ENCODE measurements at places on chromosomes 16 and 17.

- DNase-seq: no peak
These were observed 146.1 kb downstream of the SEC14L1 start for GRCh38 chr17:77286641-77287431.

GRCh38 chr17:40404003-40404402 is 13.7 kb downstream of the TOP2A start:
- no peak for DNase-seq

DNA sequence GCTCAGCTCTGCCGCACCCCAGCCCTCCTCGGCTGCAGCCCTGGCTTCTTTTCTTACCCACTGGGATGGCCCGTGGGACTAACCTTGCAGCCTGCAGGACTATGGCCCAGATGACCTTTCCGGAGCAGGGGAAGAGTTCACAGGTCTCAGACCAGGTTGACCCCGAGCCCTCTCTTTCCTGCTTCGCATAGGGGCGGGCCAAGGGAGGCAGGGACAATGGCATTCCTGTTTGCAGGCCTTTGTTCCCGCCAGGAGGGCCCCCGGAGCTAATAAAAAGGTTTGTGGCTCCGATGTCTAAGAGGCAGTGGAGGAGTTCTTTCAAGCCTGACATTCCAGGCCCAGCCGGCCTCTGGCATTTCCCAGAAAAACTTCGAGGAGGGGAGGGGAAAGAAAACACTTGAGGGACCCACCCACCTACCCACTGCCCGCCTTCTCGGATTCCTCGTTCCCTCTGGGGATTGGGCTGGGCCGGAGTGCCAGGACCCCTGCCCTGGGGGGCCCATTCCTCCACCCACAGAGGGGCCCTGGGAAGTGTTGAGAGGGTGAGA is 5.8 kb upstream of the SOCS3 start:
- DNase-seq: no peak

DNA sequence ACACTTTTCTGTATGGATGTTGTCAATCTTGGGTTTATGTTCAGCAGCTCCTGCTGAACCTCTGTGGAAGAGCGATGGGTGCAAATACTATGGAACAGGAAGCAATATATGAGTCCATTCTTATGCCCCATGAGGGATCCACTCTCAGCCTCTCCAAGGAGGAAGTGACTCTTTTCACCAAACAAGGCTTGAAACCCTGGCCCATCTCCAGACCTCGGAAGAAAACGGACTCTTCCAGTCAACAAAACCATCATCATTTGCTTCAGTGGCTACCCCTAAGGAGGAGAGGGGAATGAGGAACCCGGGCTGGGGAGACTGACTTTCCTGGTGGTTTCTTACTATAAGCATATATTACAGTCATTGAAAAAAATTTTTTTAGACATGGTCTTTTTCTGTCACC is 206.2 kb downstream of the AXIN2 start:
- DNase-seq: no peak

DNA sequence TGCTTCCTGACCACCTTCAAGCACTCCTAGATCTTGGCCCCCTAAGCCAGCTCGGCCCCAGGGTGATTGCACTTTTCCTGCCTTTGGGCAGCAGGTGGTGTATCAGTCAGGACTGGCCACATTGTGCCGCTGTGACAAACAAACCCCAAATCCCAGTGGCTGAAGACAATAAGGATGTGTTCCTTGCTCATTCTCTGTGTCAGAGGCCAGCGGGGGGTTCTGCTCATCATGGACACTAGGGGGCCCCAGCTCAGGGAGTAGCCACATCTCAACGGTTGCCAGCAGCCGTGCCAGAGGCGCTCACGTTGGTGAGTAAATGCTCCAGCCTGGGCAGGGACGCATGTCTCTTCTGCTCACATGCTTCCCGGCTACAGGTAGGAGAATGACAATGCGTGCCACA is 60.4 kb downstream of the ZDHHC7 start:
- DNase-seq: peak; percentile 32

DNA sequence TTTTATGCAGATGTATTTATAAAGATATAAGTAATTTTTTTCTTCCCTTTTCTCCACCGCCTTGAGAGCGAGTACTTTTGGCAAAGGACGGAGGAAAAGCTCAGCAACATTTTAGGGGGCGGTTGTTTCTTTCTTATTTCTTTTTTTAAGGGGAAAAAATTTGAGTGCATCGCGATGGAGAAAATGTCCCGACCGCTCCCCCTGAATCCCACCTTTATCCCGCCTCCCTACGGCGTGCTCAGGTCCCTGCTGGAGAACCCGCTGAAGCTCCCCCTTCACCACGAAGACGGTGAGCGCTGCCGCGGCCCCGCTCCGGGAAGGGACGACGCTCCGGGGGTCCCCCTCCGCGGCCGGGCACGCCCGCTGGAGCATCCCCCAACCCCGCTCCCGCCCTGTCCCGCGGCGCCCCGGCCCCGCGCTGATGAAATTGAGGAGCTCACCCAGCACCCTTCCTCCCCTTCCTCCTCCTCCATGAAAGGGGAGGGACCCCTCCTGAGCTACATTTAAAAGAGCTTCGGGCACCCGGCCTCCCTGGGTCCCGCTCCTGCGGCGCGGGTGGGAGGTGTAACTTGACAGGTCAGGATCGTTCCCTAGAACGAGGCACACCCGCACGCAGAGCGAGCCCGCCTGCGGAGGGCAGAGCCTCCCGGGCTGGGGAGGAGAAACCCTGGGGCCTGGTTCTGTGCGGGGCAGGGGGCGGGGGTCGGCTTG is 706 bp downstream of the HLF start:
- DNase-seq: no peak

- DNase-seq: peak; percentile 90
These were observed 15.4 kb upstream of the SPATA32 start for GRCh38 chr17:45277216-45277849.

- DNase-seq: no peak
These were observed 12.3 kb downstream of the HMOX2 start for GRCh38 chr16:4488499-4488967.

GRCh38 chr16:82895843-82896242 is 269.1 kb downstream of the CDH13 start:
- no peak for DNase-seq

- DNase-seq: peak; percentile 45
These were observed 5.0 kb upstream of the TRAF4 start for GRCh38 chr17:28738680-28739384.

DNA sequence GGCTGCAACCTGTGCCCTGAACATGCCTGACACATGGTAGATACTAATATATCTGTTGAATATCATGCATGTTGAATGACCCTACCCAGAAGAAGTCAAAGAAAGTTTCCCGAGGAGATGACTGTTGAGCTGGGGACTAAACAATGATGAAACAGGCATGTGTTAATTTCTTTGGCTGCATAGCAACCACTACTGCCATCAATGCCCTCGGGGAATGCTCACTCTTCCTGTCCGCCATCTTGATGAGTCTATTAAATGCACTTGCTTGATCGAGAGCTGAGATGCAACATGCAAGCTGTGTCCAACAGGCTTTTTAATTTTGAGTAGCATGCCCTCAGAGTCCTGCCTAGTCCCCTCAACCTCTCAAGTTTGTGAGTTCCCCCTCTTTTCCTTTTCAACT is 31.3 kb downstream of the GRIN2A start:
- DNase-seq: no peak

GRCh38 chr17:9346296-9346926 is 229.2 kb downstream of the STX8 start:
- DNase-seq: no peak

DNA sequence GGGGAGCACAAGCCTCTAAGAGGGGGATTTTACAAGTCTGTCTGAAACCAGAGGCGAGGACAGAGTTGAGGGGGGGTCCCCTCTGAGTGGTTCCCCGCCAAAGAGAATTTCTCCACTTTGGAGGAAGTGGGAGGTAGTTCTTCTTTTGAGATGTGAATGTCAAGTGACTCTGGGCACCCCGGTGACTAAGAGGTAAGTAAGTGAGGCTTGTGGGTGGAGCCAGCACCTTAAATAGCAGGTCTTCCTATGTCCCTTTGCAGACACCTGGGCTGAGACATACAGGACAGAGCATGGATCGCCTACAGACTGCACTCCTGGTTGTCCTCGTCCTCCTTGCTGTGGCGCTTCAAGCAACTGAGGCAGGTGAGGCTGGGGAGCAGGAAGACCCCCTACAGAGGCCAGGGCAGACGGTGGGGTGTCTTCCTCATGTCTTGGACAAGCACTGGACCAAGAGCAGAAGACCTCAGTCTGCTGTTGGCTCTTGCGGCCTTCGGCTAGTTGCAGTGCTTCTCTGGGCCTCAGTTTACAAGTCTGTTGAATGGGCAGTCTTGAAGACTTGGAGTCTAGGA is at the start of gene CCL22:
Gene CCL22, plus strand, starts transcription at position 257 of the 569 bp plus-strand sequence. Its CDS starts 34 bp downstream, at position 291.
- DNase-seq: no peak

GRCh38 chr16:24853169-24853824 is 7.5 kb downstream of the SLC5A11 start:
- no peak for DNase-seq

DNA sequence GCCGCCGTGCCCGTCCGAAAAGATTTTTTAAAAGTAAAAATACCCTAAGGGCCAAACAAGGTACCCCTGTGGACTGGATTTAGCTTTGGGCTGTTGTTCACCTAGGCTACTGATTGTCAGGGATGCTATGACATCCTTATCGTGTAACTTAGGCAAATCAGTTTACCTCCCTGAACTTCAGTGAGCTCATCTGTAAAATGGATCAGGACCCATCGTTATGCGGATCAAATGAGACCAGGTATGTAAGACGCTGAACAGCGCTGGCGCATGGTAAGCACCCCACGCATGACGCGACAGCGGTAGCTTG is 658 bp upstream of the ZNF771 start:
- no peak for DNase-seq

GRCh38 chr17:77898521-77899434 is 59.7 kb upstream of the TNRC6C start:
- no peak for DNase-seq

DNA sequence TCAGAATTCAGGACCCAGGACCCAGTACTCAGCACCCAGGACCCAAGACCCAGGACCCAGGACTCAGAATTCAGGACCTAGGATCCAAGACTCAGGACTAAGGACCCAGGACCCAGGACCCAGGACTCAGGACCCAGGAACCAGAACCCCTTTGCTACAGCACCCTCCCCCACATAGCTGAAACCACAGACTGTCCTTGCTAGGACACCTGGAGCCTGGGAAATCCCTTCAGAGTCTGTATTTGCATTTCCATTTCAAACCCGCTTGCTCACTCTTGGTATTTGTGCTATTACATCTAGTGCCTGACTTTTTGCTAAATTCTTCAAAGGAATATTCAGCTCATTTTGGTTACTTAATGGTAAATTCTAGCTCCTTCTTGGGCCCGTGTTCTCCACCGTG is 275.8 kb upstream of the MAF start:
- DNase-seq: no peak

- no peak for DNase-seq
These were observed 275.5 kb upstream of the IRX5 start for GRCh38 chr16:54655121-54655590.

DNA sequence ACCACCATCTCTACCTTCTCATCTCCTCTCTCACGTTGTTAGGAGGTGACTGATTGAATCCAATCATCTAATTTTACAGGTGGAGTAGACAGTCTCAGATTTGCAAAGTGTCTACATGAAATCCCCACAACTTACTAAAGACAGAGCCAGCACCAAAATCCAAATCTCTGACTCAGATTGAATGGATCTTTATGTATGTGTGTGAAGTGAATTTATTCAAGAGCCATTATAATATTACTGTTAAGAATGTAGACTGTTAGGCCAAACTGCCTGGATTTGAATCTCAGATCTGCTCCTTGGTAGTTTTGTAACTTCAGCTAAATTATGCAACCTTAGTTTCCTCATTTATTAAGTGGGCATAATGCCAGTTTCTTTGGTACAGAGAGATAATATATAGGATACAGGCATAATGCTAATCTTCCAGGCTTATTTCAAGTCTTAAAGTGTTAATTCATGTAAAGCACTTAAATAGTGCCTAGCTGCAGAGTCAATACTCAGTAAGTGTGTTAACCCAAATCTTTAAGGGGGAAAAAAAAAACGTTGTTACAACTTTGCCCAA is 12.7 kb downstream of the CNEP1R1 start:
- no peak for DNase-seq

GRCh38 chr17:72053036-72053435 is 67.8 kb upstream of the SOX9 start:
- DNase-seq: no peak

GRCh38 chr17:28039251-28039650 is 3.2 kb upstream of the NLK start:
- no peak for DNase-seq

GRCh38 chr17:44105483-44105882 is 18.0 kb downstream of the HDAC5 start:
- DNase-seq: no peak

GRCh38 chr17:14113137-14113536 is 43.8 kb downstream of the COX10 start:
- DNase-seq: no peak

- DNase-seq: peak; percentile 92
These were observed 32.3 kb downstream of the GRB7 start for GRCh38 chr17:39769974-39770587.

DNA sequence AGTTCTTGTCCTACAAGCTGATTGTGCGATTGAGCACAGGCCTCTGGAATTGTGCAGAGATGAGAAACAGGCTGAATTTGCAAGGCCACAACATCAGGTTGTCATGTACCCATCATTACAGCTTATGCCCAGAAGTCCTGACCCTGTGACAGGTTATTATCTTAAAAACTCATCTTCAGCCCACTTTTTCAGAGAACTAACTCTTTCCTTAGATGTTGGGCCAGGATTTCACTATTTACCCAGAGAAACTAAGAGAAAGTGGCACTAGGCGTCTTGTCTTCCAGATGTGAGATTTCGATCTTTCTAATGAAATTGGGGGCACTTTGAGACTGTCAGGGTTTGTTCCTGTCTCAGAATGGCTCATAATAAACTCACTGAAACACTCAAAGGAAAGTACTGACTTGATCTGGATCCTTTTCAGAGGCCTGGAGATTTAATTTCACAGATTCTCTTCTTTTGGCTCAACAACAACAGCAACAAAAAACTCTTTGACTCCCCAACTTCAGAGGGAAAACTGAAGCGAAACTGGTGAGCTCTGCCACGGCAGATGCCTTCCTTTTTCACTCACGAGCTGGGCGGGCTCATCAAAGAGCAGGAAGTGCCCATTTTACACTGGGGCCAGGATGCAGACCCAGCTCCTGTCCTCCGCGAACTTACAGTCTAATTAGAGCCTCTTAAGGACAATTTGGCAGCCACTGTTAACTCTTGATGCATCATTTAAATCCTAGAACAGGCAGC is 17.7 kb upstream of the SLC12A3 start:
- DNase-seq: no peak

DNA sequence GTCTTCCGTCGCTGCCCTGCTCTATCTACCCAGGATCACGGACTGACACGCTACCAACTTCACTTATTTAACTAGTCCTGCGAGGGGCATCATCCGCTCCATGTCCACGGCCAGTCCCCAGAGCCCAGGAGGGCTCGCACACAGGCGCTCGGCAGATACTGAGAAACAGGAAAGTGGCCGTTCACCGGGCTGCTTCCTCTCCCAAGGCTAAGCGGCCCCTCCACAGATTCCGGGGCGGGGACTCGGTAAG is 388 bp downstream of the OXLD1 start:
- DNase-seq: no peak

- no peak for DNase-seq
These were observed 57.3 kb upstream of the CDC42EP4 start for GRCh38 chr17:73369111-73369521.

Measured in CD4-positive, alpha-beta T cell treated with Interleukin-15 for 4 hours (primary cell).